ENCODE measurements at places on chromosomes 1 and 21.

DNA sequence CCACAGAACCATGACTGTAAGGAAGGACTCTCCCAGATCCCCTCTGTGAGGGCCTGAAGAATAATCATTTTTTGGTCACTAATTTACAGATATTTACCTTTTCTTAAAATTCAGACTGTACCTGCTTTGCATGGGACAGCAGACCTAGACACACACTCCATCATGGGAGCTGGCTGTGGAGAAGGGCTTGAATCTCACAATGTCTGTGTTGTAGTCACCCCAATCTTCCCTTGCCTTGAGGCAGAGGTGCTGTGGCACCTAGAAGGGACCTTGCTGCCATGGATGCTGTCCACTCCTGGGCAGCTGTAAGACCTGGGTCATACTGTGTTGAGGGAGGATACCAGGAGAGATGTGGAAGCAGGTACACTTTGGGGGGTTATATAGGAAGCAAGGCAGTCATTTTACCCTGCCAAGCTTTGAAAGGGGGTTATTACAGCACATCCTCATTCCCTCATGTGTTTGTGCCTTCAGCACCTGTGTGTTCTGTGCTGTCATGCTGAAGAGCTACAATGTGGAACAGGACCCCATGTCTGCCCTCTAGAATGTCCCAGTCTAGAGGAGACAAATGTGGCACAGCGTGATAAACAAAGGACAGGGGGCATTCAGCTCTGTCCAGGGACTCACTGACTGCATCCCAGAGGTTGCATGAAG, 27.1 kb downstream of the TRAF5 start:
- DNase-seq = no peak

GRCh38 chr1:221743416-221744208, 1.7 kb upstream of the DUSP10 start:
- DNase-seq = no peak

DNA sequence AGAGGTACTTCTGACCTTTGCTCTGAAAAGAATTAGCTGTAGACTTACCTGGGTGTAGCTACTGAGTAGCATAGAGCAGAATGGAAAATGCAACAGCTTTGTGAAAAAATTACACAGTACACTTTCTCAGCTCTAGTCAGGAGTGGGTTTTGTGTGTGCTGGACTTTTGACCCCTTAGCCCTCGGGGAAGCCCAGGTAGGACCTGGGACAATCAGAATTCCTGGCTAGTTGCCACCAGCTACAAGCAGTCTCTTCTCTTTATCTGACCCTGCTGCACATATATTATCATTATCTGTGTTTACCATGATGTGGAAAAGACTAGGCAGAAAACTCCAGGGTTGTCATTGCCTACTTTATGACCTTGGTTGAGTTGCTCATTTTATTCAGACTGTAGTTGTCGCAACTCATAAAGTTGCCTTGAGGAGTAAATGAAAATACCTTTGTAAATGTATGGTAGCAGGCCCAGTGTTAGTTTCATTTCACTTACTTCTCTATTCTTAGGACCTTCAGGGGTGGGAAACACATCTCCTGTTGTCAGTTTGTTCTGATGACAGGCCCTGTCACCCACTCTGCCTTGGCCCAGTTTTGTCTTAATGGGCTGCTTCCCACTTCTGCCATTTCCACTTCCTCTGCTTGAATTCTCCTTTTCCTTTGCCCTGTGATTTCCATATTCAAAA, 5.4 kb downstream of the NEK7 start:
- DNase-seq = no peak

DNA sequence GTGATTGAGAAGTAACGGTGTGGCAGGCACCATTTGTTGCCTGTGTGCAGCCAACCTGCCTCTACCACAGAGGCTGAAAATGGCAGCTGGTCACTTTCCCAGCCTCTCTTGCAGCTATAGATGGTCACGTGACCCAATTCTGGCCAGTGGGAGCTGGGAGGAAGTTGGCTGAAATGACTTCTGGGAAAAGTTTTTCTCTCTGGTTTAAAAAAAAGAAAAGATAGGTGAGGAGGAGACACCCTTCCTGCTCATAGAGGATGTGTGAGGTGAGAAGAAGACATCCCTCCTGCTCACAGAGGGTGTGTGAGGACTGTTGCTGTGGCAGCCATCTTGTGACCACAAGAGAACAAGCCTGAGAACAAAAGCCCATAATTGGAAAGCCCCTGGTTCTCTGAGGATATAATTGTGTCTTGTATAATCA, 122.8 kb downstream of the SYF2 start:
- DNase-seq = no peak
